ENCODE measurements at places on chromosomes 6 and 20. TPM values are rescaled to one million over a fixed set of nuclear protein-coding genes. Genes with fewer than 3 reads are reported as not detected.

GRCh38 chr20:23974966-23975365 is 13.6 kb downstream of the GGTLC1 start:
- DNase-seq: no peak

GRCh38 chr20:54205450-54205849 is 2.4 kb upstream of the PFDN4 start:
- DNase-seq: no peak

DNA sequence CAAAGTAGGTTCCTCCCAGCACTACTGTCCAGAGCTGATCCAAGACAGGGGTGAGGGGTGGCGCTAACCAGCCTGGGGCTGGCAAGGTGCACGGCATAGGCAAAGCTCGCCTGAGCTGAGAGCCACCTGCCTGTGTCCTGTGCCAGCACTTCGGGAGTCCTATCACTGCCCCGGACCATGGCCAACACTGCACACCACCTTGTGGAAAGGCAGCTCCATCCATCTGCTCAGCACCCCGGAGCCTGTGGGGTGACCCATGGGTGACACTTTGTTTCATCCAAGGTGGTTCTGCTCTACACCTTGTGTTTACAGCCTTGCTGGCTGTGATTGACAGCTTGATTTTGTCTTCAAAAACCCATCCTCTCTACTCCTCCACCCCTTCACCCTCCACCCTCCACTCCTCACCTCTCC is 32.9 kb upstream of the GATA5 start:
- DNase-seq: no peak

DNA sequence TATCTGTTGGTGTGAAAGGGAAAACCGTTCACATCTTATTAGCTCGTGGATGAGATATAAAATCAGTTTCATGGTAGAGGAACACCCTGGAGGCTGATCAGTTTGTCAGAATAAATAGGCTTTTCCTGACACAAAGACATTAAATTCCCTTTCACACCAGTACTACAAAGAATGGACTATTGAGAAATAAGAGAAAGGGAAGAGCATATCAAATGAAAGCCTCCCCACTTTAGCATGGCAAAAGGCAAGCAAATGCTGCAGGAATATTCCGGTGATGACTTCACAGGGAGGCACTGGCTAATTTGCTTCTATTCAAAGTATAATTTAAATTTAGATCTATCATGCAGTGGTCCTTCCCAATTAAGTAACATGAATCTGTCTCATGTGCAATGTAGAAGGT is 115.9 kb upstream of the AGPAT4 start:
- no peak for DNase-seq

- DNase-seq: no peak
Measured at GRCh38 chr6:4021854-4022695, 56.9 kb downstream of the FAM217A start.

- no peak for DNase-seq
Measured at GRCh38 chr6:128508588-128509296, 11.7 kb downstream of the PTPRK start.

Gene TSBP1
- not detected for polyA plus RNA-seq

DNA sequence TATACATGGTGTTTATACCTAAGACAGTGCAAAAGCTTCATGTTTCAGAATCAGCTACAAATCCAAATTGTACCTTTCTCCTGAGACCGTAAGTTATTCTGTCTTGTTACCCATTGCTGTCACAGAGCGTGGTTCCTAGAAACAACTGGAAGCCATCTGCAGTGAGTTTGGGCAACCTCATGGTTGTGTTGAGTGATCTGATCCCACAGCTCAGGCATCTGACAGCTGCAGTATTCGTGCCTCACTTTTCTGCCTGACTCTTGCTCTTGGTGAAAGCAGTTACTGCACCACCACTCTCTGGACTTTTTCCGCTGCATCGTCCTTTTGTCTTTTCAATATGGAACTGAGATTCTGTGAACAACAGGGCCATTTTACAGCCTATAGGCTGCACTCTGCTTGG is 752.6 kb downstream of the MAFB start:
- DNase-seq: no peak

DNA sequence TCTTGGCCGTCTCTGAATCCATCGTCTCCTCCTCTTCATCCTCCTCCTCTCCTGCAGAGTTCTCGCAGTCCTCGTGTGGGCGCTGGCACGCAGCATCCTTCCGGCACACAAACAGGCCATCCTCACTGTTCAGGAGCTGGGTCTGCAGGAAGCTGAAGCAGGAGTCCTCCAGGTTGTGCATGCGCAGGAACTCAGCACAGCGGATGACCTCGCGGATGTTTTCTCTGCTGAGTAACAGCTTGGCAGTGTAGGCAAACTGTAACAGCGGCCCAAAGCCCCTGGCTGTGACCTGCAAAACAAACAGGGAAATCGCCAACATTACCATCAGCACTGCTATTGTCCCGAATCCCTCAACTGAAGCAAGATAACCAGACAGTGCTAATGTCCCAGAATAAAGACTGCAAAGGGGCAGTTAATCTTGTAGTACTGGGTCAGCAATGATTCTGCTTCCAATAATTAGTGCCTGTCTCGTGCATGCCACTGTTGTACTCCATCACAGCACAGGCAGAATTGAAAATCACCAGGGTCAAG is 57.4 kb downstream of the GJA10 start:
- DNase-seq: no peak

DNA sequence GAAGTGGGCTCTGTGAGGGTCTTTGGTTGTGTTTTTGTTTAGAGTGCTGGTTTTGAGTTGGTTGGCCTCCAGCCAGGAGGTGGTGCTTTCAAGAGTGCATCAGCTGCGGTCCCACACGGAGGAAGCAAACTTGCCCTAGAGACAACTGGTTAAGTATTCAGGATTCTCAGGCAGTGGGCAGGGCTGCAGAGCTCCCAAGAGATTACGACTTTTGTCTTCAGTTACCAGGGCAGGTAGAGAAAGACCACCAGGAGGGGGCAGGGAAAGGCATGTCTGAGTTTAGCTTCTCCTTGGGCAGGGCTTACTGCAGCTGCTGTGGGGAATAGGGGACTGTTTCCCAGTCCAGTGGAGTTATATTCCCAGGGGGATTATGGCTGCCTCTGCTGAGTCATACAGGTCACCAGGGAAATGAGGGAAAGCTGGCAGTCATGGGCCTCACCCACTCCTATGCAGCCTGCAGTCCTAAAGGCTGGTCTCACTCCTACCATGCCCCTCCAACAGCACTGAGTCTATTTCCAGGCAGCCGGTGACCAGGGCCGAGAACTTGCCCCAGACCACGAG is 64.3 kb downstream of the TTI1 start:
- DNase-seq: no peak

GRCh38 chr20:6576726-6577125 is 190.8 kb upstream of the BMP2 start:
- peak; percentile 19 for DNase-seq

Gene SNAI1
- 4.5 TPM for polyA plus RNA-seq

- no peak for DNase-seq
Measured at GRCh38 chr6:56050530-56051201, 175.3 kb upstream of the BMP5 start.

DNA sequence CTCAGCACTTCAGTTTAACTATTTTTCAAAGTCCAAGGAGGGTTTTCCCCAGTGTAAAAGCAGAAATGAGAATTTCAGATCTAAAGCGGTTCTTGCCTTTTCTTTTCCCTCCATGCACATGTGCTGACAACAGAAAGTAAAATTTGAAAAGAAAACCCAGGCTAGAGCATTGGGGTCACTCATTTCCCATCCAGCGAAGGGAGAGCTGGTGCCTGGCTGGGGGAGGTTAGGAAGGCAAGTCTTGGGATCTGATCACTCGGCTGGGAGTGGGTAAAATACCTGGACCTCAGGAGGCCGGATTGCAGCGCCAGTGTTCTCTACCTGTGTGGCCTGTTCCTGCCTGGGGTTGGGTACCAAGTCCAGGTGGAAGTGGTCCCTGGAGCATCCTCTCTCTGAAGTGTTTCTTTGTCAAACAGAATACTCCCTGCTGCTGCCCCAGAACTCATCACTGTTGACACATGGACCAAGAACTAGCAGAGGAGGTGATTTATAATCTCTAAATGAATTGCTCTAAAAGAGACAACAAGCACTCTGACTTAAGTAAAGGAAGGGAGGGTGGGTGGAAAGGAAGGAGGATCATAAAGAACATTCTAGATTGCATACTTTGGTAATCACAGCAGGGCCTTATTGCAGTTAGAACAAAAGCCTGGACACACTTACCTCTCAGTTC is 136.0 kb downstream of the MTHFD1L start:
- DNase-seq: no peak

DNA sequence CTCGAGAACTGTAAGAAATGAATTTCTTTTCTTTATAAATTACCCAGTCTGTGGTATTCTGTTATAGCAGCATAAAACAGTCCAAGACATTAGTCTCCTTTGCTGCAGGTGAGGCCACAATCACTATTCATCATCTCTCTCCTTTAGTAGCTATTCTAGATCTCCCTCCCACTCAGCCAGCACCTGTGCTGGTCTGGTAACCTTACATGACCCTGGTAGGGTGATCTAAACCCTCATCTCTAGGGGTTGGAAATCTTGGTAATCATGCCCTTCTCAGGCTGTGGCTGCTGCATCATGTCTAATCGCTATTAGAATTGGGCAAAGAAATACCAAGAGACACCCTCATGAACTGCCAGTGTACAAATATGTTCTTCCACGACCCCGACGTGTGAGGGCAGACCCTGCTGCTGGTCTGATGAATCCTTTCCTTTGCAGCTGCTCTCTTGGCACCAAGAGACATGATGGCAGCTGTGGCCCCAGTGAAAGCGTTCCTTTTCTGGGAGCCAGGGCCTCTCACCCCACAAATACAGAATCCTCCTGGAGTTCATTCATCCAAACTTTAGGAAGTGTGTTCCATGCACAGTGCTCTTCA is 23.0 kb upstream of the IGF2R start:
- no peak for DNase-seq

- no peak for DNase-seq
Measured at GRCh38 chr6:136244061-136244616, 6.0 kb downstream of the MTFR2 start.

DNA sequence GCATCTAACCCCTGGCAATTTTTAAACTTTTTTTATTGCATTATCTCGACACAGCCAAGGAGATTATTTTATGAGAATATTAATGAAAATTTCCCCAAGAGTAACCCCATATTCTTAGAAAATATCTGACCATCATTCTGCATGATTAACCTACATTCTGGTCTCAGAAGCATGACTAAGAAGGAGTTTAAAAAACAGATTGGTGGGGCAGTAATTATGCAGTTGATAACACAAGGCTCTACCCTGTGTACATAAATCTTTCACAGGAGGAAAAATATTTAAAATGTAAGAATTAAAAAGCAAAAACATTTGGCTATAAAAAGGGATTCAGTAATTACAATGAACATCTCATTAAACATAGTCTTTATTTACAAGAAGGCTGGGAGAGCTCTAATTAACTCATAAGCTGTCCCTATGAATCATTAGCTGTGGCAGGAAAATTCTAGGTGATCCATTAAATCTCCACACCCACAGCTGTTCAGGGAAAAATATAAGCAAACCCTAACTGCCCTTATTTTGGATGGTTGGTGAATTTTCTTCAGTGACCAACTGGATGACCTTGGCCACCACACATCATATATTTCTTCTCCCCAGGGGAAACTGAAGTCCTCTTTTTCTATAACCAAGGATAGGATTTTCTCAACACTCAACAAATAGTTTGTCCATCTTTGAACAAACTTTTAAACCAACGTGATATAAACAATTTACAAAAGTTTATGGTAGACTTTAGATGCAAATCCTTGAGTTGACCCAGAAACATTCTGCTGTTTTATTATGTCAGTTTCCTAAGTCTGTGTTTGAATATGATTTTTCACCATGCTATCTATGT is 59.5 kb downstream of the PDE7B start:
- no peak for DNase-seq

Gene LINC00237
- not detected for polyA plus RNA-seq

Gene GPSM3
- 6.2 TPM for polyA plus RNA-seq

Gene BMP6
- 5.0 TPM for polyA plus RNA-seq

DNA sequence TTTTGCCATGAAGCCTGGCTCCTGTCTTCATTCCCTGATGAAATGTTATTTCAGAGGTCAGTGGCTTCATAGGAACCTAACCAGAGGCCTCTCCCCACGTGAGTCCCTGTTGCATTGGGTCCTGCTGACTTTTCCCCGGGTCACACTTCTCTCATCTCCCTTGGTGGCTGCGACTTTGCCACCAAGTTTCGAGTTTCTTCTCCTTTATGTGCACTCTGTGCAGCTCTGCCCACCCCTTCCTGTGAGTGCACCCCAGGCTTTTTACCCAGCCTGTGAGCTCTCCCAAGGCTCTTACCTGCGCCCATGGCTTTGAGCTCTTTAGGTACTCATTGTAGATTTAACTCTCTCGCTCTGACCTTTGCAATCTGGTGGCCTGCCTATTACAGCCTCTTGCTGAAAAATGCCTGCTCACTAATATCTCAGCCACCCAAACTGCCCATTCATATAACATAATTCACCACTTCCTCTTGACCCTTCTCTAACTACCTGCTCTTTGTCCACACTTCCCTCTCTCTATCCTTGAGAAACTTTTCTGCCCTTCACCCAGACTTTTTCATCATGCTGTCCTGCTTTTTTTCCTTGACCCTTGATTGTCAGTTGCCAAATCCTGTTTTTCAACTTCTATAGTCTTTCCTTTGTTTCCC is 105.9 kb downstream of the SASH1 start:
- no peak for DNase-seq

DNA sequence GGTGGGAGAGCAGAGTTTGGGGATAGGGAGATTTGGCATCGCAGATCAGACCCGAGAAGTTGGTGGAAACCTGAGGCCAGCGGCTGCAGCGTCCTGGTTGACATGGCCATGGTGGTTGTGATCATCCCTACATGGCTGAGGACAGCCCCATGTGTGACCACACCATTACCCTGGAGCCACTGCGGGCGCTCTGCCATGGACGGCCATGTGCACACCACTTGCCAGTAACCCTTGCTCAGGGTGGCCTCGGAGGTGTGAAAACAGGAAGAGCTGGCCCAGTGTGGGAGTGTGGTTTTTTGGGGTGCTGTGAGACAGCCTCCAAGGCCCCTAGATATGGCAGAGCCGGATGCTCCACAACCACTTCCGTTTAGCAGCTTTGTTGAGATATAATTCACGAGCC is 64.4 kb downstream of the TMEM242 start:
- no peak for DNase-seq

DNA sequence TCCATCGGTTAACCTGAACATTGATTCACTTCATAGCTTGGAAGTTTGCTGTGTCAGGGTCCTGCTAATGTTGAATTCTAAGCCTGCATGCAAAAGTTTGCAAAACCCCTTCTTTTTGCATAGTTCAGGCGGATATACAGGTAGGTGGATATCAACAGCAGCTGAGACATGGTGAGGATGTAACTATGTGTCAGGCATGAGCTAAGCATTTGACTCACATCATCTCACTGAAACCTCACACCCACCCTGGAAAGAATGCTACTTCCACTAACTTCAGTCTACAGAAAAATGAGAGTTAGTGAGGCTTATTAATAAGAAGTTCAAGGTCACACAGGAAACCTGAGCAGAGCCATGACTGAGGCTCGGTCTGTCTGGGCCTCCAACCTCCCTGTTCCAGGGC is 276.9 kb downstream of the BMP7 start:
- DNase-seq: no peak

Gene ADGRG6
- 2.6 TPM for polyA plus RNA-seq

Gene SLC12A5
- 2.5 TPM for polyA plus RNA-seq

DNA sequence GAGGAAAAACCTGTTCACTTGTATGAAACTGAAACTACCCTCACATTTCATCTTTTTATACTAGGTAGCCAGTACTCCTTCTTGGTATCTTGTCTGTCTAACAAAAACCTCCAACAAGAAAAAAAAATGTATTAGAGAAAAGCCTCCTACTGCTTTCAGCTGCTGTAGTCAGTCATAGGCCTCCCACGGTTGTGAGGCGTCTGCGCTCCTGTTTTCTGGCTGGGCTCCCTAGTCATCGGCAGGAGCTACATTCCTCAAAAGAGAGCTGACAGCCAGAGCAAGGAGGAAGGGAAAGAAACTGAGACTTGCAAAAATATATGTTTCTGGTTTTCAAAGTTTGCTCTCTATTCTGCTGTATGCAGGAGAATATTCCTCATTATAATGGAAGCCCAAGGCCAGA is 517.0 kb downstream of the LMBRD1 start:
- DNase-seq: no peak

Data from kidney (tissue), 22 donors.